Stimulated activated CD4-positive, alpha-beta T cell treated with anti-CD3 and anti-CD28 coated beads, Interleukin-15, amount 100 ng/mL, for 1 hour (primary cell): ENCODE measurements at places on chromosomes 6 and 20.

DNA sequence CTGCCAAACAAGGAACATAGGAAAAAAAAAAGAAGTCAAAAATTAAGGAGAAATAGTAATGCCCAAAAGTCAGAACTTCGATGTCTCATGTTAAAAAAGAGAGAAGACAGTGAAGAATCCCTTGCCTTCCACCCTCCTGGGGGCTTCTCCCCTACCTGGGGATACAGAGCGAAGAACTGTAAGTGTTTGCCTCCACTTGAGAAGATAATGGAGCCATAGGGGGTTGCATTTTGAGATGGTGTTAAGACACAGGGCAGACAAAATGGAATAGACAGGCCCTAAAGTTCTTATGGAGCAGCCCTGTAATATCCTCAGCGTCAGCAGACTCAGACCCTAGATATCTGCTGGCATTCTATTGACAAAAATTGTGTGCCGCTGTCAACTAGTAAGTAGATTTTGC, 222.2 kb upstream of the MAP3K7 start:
- DNase-seq, result no peak

DNA sequence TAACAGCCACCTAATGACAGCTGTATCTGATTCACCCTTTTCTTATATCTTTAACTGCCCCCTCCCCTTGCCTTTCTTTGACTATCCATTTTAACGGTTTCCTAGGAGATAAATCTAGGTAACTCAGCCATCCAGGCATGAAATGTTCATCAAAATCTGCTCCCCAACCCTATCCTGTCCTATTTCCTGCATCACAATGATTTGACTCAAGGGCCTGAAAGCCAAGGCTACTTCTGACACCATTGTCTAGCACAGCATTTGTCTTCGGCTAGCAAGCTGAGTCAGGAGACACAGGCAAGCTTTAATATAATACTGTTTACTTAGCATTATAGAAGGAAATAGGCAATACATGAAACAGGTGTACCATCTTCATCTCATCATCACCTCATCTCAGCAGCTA, 31.6 kb upstream of the MANEA start:
- DNase-seq, result no peak

- DNase-seq, result no peak
These were observed 413.7 kb downstream of the RFPL4B start for GRCh38 chr6:112760831-112761230.

DNA sequence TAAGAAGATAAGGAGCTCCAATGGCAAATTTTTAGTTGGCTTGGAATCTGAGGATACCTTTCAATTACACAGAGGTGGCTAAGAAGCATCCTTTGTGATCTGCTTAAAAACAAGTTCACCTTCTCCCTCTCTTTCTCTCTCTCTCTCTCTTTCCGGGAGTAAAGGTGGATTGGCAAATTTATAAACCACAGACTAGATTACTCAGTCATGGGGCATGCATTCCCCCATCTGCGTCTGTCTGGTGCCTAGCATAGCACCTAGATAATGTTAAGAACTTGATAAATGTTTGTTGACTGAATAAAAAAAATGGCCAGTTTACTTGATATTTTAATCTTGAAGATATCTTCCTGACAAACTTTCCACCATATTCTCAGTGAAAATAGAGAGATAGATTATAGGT, 312.3 kb downstream of the CDC5L start:
- DNase-seq, result no peak

DNA sequence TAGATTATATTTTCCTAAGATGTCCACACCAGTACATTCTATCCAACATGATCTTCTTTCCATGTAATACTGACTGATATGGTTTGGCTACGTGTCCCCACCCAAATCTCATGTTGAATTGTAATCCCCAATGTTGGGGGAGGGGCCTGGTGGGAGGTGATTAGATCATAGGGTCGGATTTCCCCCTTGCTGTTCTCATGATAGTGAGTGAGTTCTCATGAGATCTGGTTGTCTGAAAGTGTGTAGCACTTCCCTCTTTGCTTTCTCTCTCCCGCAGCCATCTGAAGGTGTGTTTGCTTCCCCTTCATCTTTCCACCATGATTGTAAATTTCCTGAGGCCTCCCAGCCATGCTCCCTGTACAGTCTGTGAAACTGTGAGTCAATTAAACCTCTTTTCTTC, 12.2 kb upstream of the HBS1L start:
- peak; percentile 5 for DNase-seq
